ENCODE measurements at places on chromosomes 6 and 20. TPM values are rescaled to one million over a fixed set of nuclear protein-coding genes. Genes with fewer than 3 reads are reported as not detected.

GRCh38 chr20:34495916-34496315 lies 20.3 kb upstream of the DYNLRB1 start:
- DNase-seq: no peak

DNA sequence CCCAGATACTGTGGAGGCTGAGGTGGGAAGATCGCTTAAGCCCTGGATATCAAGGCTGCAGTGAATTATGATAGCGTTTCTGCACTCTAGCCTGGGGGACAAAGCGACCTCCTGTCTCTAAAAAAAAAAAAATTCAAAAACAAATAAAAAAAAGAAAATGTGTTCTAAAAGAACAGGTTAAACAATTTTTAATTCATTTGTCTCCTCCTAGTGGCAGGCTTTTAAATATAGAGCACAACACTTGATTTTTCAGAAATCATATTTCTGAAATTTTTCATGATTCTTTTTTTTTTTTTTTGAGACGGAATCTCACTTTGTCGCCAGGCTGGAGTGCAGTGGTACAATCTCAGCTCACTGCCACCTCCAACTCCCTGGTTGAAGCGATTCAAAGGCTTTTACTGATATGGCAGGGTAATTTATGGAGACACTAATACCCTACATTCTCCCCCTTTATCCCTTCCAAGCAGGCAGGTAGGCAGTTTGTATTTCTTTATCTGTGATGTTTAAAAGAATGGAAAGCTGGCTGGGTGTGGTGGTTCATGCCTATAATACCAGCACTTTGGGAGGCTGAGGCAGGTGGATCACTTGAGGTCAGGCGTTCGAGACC lies 8.7 kb upstream of the GTF3C6 start:
- DNase-seq: no peak

DNA sequence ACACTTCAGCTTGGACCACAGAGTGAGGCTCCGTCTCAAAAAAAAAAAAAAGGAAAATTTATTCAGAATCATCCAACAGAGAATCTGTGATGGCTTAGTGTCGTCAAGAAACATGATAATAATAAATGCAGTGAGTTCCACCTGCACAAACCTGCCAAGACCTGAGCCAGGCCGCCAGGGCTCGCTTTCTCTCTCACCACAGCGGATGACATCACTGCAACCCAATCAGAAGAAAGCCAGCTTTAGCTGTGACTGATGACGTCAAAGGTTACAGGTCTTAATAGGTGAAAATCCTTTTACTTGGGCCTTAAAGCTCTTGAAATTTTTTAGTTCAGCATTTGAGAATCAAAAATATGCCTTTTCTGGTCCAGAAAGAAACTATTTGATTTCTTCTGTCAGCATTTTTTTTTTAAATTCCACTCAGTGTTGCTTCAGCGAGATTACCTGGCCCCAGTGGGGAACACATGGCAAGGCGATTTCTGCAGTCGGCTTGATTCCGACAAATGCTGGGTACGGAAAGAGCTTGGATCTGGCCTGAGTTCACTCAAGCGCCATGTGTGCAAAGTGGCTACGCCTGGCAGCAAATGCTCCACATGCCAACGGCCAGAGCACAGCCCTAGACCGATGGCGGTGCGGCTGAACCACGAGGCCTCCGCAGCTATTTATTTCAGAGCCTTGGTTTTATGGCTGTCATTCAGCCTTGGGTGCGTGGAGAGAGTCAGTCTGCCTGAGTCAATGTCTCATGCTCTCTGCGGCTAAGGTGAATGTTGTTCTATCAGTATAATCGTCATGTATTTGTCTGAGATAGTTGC lies 105.7 kb upstream of the QKI start:
- no peak for DNase-seq

DNA sequence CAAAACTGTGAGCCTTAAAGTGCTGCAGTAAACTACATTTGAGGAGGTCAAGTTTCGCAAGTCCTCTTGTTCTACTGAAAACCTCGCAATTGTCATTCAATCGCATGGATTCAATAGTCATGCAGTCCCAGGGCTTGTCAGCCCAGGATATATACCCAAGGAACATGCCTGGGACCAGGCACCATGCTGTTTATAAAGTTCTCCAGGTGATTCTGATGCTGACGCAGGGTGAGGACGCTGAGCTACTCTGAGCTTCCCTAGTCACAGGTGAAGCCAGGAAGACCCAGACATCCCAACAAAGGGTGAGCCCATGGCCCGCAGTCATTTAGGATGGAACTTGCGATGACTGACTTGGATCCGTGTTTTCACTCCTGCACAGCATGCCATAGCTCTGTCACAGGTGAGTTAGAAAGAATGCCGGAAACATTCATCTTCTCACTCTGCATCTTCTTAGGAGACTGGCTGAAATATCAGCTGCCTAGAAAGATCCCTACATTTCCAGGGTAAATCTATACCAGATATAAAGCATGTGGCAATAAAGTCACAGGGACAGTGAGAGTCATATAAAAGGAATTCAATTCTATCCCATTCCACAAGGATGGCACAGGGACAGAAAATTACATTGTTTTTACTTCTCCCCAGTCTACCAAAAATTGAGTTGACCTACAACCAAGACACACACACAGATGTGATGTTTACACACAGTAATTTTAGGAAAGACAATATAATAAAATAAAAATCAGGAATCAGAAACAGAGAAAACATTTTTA lies 27.0 kb upstream of the SSTR4 start:
- DNase-seq: no peak

- no peak for DNase-seq
These were observed 665.9 kb upstream of the CITED2 start for GRCh38 chr6:140040396-140040795.

DNA sequence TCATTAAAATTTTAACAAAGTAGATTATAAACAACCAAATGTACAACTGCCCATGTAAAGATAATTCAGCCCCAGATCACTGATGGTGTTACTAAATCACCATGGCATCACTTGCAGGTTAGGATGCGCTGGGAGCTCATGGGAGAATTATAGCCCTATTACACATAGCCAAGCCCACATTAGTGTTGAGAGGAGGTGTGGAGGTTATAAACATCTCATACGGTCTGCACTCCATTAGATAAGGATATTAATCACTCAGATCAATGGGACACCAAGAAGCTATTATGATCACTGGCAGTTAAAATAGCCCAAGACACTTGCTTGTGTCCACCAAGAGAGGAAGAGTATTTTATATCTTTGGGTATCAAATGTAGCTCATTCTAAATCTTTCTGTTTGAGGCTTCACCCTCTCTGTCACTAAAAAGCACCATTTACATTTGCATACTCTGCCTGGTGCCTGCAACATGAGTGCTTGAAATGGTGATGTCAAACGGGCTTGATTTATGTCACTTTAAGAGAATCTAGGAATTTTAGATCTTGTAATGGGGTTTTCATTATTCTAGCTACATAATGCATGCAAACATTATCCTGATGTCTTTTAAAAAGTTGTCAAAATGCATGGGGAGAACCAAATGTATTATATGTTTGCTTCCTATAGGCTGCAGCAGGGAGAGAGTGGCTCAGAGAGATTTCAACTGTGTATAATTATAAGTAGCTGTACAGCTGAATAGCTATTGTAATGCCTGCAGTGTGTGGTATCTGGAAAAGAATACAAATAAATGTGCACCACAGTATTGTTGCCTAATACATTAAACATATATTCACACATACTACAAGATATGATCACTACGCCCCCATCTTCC lies 654.1 kb upstream of the MARCKS start:
- DNase-seq: no peak

DNA sequence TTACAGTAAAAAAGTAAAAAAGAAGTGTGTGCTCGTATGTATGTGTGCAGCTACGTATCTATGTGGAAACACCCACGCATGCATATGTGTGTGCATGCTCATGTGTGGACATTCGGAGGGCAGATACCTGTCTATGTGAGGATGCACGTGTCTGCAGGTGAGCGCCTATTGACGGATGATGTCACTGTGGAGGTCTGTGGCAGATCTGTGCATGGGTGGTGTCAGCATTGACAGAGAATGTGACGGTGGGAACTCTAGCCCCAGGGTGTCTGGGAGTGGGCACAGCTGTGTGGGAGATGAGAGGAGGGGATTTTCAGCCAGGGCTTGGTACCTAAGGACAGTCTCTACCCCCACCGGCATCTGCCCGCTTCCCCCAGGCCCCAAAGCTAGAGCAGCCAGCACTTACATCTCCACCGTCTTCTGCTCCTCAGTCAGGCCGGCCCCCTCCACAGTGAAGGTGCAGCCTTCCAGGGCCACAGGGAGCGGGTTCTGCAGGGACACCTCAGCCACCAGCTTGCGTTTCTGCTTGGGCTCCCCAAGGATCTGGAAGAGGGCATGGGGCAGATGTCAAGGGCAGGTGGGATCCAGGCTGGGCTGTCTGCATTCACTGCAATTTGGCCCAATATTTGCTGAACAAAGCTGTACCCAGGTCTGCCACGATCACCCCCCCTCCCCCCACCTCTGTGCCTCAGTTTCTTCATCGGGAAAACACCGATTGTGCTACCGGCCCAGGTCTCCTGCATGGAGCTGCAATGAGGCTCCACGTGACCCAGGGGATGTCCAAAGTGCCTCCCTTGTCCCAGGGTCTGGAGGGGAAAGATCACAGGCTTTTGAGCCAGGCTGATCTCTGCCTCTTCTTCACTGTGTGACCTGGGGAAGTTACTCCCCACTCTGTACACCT lies 34.1 kb downstream of the TGM2 start:
- no peak for DNase-seq

Gene TRIM38
- 14.8 TPM for polyA plus RNA-seq

Gene COL9A1
- polyA plus RNA-seq: 37.5 TPM

Gene VAPB
- 51.8 TPM for polyA plus RNA-seq

GRCh38 chr6:122804962-122805485 lies 16.0 kb downstream of the SMPDL3A start:
- DNase-seq: no peak

Gene C20orf202
- 0.33 TPM for polyA plus RNA-seq

DNA sequence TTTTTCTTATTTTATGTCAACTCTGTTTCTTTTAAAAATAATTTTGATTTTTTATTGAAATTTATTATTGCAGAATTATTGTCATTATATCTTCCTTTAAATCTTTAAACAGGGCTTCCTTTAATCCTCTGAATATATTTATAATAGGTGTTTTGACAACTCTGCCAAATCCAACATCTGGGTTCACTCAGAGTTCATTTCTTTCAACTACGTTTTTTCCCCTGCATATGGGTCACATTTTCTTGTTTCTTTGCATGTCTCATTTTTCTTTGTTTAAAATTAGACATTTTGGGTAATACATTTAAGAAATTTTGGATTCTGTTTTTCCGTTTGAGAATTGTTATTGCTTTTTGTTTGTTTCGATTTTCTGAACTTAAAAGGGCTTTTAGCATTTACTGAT lies 655.1 kb upstream of the CITED2 start:
- DNase-seq: no peak

DNA sequence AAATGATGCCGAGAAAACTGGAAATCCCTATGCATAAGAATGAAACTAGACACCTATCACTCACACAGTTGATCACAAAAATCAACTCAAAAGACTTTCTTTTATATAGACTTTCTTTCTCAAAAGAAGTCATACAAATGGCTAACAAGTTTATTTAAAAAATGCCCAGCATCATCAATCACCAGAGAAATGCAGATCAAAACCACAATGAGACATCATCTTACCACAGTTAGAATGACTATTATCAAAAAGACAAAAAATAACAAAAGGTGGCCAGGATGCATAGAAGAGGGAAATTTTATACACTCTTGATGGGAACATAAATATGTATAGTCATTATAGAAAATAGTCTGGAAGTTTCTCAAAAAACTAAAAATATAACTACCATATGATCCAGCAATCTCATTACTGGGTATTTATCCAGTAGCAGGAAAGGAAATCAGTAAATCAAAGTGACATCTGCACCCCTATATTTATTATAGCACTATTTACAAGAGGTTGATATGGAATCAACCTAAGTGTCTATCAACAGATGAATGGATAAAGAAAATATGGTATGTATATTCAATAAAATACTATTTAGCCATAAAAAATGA lies 3.4 kb upstream of the RNF217 start:
- DNase-seq: no peak

- DNase-seq: no peak
These were observed 11.1 kb upstream of the TXNDC5 start for GRCh38 chr6:7921632-7922092.

Gene OR2B6
- polyA plus RNA-seq: 0.20 TPM
